ENCODE measurements at places on chromosomes 16 and 17.

- DNase-seq = no peak
Observed at GRCh38 chr16:75343941-75344340, 89.4 kb downstream of the CFDP1 start.

DNA sequence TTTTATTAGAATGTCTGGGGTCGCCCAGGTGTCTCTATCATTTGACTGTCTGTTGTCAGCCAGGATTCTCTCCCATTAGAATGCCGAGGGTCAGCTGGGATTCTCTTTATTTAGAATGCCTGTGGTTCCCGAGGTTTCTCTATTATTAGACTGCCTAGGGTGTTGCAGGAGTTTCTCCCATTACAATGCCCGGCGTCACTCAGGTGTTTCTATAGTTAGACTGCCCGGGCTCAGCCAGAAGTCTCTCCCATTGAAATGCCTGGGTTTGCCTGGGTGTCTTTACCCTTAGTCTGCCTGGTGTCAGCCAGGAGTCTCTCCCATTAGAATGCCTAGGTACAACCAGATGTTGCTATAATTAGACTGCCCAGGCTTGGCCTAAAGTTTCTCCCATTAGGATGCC is 2252.0 kb downstream of the TP53TG3F start:
- DNase-seq = no peak

- no peak for DNase-seq
Observed at GRCh38 chr16:24174504-24174903, 81.6 kb upstream of the CACNG3 start.

DNA sequence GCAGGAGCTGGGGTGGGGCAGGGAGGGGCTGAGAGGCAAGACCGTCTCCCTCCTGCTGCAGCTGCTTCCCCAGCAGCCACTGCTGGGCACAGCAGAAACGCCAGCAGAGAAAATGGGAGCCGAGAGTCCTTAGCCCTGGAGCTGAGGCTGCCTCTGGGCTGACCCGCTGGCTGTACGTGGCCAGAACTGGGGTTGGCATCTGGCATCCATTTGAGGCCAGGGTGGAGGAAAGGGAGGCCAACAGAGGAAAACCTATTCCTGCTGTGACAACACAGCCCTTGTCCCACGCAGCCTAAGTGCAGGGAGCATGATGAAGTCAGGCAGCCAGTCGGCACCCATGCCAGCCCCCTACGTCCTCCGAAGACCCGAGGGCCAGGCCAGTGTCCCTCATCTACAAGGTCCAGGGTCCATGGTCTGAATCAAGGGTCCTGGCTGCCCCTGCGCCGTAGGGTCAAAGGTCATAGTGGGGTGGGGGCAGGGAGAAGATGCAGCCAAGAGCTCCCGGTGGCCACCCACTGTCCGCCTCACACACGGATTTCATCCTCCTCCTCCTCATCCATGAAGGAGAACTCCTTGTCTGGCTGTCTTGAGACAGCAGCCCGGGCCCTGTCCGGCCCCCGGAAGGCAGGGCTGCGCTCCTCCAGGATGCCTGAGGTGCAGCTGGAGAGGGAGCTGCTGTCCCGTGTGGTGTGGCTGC is 23.4 kb upstream of the CPSF4L start:
- DNase-seq = no peak

DNA sequence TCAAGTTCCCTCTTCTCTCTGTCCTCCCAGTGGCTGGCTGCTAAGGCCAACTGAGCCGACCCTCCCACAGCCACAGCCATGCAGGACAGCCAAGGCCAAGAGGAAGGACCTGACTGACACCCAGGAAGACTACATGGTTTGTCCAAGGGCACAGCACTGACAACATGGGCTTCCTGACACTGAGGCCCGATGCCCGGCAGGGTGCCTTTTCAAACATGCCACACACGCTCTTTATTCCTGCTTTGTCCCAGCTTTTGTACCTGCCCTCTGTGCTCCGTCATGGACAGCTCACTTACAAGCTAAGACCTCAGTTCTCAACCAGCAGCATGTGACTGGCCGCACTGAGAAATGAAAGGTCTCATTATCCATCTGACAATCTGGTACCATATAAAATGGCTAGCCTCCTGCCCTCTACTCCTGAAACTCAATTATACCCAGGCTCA is 45.8 kb downstream of the TEX2 start:
- DNase-seq = no peak

DNA sequence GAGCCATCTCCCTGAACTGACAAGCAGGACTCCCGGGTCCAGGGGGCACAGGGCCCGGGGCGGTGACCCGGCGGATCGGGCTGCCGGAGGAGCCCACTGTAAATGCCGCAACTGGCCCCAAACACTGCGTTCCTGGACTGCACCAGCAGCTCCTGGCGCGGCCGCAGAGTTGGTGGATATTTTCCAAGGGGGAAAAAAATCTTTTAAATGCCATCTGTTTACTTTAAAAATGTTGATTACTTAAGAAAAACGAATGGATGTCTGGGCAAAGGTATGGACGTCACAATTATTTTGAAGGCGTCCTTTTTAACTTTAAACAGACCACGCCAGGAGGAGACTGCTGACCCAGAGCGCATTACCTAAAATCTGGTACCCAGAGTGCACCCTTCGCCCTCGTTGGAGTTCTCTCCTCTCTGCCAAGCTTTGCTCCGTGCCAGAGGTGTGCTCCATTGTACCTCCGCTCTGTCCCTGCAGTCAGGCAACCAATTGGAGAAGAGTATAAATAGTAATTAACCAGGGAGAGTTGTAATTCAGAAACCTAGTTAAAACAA is 3.4 kb downstream of the HS3ST3B1 start:
- no peak for DNase-seq

- DNase-seq = no peak
Observed at GRCh38 chr17:948284-948852, 31.2 kb downstream of the NXN start.

DNA sequence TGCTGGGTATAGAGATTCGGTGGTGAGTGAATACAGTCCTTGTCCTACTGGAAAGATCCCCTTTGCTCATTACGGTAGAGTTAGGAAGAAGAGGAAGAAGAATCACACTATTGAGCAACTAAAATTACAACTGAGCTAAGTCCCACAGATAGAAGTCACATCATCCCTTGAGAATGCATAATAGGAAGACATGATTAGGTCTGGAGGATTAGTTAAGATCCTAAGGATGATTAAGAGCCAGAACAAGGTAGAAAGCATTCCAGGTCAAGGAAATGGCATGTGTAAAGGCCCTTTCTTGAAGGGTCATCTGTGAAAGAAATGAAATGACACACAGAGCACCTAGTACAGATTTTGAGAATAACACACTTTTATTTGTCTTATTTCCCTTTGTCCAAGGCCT is 503.5 kb downstream of the HAPSTR1 start:
- no peak for DNase-seq

GRCh38 chr16:69311533-69312387 is 610 bp downstream of the VPS4A start:
- DNase-seq = no peak

- no peak for DNase-seq
Observed at GRCh38 chr17:17929655-17930380, 42.4 kb downstream of the TOM1L2 start.

DNA sequence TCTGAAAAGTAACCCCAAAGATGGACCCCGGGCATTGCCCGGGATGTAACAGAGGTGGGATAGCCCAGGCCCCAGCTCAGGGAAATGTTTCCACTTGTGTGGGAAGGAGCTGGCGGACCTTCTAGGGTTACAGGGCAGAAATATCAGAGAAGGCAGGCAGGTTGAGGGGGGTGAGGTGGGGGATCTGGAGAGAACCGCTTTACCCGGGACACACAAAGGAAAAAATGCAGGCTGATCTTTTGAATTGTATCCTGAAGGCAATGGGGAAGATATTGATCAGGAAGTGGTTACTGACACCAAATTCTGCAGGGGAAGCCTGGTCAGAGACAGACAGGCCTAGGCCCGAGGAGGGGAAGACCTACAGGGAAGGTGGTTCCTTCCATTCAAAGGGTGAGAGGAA is 3.5 kb downstream of the SLC47A1 start:
- no peak for DNase-seq

DNA sequence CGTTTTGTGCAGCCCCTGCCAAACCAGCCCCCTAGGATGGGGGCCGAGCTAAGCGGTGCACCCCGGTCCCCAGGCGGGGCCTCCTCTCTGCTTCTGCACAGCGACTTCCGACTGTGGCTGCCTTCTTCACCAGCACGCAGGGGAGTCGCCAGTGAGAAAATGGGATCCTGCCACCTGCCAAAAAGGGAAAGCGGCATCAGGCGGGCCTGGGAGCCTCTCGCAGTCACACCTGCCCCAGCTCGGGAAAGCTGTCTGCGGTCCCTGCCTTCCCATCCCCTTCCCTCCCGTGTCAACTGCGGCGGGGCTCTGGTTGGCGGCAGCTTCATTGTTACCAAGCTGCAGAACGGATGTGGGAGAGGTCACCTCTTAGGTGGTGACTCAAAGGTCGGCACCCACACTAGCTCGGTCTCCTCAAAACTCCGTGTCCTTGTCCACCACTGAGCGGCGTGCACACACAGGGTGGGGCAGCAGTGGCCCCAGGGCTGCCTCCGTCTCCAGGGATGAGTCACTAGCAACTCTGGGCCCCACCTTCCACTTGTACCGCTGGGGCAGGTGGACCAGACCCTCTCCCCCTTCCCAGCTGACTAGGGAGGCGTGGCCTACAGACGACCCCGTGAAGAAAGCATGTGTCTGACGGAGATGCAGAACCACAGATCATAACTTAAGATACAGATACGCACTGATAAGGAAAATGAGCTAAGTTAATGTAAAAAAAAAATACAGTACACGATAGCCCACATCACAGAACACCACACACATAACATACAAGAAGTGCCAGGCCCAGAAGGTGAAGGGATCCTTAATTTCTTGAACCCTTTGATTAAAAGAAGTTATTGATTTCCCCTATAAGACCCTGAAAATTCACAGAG is 1.5 kb upstream of the PCYT2 start:
- DNase-seq = no peak

DNA sequence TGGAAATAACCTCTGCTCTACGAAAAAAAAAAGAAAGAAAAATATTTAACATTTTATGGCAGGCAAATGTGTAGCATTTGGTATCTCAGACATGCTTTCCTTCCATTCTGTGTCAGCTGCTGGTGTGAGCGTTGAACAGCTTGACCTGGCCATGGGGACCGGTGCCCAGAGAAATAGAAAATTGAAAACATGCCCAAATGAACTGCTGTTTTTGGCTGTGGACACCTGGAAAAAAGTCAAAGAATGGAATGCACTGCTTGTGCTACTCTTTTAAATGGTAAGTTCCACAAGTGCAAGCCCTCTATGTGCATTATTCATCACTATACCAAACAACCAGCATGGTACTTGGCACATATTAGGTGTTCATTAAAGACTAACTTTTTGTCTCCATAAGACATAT is 127.2 kb downstream of the CDH8 start:
- DNase-seq = no peak

GRCh38 chr16:84553873-84554399 is 49.5 kb upstream of the MEAK7 start:
- no peak for DNase-seq

DNA sequence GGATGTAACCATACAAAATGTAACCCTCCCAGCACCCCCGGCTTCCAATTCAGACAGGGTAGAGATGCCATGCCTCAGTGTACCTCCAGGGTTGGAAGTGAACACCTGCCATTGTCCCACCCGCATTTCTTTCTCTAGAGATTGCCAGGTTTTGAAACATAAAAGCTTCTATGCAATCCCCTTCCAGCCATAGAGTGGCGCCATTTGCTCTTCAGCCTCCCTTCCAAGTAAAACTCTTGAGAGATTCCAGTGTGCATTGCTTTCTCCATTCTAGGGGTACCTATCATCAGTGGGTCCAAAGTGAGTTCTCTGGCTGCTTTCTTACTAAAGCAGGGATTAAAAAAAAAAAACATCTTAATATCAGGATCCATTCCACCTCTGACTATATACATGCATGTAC is 133.1 kb upstream of the RPL38 start:
- DNase-seq = no peak

DNA sequence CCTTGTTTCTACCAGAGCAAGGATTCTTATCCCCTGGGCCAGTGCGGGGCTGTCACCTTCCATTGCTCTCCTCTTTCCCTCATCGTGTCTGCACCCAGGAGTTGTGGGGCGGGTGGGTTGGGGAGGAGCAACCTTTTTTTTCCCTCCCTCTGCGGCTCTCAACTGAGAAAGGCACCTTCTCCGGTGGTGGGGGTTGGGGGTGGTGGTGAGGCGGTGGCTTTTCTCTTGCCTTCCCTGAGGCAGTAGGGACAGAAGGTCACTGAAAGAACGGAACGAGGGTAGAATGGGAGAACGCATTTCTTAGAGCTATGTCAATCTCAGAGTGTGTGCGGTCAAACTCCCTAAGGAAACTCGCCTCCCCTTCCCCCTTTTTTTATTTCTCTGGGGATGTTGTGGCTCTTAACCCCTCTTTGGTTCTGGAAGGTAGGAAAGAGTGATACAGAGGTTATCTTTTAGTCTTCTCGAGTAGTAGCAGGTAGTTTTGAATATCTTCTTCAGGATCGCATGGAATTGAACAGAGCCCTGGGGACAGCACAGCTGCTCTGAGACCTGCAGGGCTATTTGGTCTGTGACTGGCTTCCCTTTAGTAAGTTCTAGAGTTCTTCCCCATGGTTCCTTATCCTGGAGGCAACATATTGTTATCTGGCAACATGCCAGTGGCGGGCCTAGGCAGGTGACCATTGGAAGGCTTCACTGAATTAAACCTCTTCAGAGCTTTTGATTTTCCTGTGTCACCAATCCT is 994 bp downstream of the CLTC start:
- no peak for DNase-seq

DNA sequence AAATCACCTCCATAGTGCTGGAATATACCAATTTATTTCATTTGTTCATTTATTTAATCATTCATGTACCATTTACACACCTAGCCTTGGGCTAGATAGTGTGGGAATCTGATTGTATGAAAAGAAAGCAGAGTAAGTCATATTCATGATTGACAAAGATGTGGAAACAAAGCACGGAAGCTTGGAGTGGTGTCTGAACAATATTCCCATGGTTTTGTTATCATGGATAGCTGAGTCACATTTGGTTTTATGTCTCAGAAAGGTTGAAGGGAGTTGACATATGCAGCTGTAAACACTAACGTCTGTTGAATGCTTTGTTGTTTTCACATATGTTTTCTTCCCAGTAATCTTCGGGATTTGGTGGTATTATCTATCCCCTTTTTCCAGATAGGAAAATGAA is 76.6 kb downstream of the MAP2K4 start:
- no peak for DNase-seq

- no peak for DNase-seq
Observed at GRCh38 chr17:55770196-55770870, 19.5 kb downstream of the PCTP start.

DNA sequence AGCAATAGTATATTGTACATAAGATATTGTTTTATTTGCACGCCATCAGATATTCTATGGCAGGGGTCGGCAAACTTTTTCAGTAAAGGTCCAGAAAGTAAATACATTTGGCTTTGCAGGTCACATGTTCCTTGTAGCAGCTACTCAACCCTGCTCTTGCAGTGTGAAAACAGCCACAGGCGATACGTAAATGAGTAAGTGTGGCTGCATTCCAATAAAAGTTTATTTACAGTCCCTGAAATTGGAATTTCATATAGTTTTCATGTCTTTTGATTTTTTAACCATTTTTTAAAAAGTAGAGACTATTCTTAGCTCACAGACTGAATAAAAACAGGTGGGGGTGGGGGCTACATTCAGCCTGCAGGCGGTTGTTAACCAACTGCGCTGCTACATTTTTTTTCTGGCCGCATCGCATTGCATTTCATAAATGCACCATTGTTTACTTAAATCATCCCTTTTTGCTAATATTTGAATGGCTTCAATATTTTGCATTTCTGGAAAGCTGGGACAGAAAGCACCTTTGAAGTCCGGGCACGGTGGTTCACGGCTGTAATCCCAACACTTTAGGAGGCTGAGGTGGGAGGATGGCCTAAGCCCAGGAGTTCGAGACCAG is 50.5 kb upstream of the HAPSTR1 start:
- no peak for DNase-seq

GRCh38 chr16:86048882-86049585 is 150.1 kb downstream of the IRF8 start:
- no peak for DNase-seq
